ENCODE measurements at places on chromosomes 5 and 9.

GRCh38 chr9:137270929-137271695, 6.4 kb upstream of the TOR4A start:
- peak; percentile 56 for DNase-seq

DNA sequence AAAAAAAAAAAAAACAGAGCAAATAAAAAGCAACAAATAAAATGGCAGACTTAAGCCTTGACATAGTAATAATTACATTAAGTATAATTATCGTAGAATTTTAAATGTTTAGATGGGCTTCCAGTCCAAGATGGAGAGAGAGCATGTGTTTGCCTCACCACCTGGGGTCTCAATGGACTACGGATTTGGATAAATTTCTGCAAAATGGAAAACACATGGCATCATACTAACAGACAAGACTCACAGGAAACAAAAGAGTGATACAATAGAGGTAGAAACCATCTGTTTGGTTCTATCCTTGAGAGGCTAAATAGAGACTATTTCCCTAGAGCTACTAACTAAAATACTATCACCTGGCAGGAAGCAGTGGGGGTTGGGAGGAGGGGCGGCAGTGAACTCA, 144.3 kb downstream of the MUSK start:
- DNase-seq = no peak

- no peak for DNase-seq
Measured at GRCh38 chr5:37724395-37725125, 115.3 kb downstream of the GDNF start.

DNA sequence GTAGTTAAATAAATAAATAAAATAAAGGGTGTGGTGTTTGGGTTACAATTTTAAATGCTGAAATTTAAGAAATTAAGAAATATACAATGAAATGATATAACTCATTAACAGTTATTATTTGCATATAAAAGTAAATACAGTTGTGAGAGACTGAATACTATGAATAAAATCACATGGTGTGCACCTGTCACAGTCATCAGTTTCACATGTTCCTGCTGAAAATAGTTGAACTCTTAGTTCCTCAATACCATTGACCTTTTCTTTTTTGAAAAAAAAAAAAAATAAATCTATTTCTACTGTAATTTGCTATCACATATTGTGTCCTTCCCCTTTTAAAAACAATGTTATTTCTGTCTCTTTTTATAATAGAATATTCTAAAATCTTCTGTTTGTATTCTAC, 130.9 kb upstream of the CHD1 start:
- DNase-seq = no peak

DNA sequence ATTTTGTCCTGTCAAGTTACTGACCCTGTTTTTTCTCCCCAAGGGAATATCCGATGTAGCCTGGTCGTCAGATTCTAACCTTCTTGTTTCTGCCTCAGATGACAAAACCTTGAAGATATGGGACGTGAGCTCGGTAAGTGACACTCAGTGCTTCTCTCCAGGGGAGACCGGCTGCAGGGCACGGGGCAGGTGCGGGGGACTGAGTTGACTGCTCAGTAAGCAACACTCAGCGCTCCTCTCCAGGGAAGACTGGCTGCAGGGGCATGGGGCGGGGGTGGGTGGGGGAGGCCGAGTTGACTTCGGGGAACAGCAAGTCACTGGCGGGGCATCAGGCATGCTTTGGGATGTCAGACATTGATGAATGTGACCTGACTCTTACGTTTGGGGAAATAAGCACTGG, 6.0 kb downstream of the WDR5 start:
- DNase-seq = no peak

GRCh38 chr9:114291886-114292590, 30.9 kb upstream of the ORM1 start:
- DNase-seq = peak; percentile 23

DNA sequence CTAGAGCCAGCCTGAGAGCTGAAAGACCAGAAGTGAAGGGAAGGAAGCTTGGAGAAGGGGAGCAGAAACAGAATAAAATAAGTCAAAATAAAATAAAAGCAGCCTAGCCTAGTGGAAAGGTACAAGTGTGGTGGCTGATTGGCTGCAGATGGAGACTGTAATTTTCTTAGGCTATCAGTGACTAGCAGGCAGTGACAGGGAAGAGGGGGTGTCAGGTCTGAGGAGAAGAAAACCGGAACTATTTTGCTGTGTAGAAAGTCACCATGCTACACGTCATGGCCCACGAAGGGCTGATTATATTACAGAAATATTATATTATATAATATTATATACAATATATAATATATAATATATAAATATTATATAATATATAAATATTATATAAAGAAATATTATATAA, 98.1 kb upstream of the TAF11L2 start:
- DNase-seq = no peak

- DNase-seq = no peak
Measured at GRCh38 chr5:116420540-116420939, 154.1 kb downstream of the SEMA6A start.

GRCh38 chr5:76250463-76250862, 152.6 kb upstream of the IQGAP2 start:
- no peak for DNase-seq

- no peak for DNase-seq
Measured at GRCh38 chr5:652773-653350, 40.3 kb downstream of the TPPP start.

GRCh38 chr5:58025809-58026208, 434.1 kb downstream of the PLK2 start:
- no peak for DNase-seq

DNA sequence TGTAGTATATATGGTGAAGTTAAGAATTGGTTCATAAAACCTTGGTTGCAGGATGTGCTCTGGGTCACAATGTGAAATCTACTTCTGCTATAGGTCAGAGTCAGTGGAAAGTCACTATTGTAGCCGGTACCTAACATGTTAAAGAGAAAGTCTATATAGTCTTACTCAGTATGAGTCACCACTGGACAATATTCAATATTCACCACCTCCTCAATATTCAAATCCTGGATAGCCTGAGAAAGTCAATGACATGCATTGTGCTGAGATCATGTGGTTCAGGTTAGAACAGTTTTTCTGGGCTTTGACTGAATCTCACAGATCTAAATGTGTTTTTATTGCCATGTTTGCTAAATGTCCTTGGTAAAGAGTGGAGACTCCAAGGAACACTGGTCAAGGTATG, 108.8 kb downstream of the HMHB1 start:
- DNase-seq = no peak

- no peak for DNase-seq
Measured at GRCh38 chr5:41219658-41220269, 6.4 kb upstream of the C6 start.

GRCh38 chr5:81297531-81297930, 3.9 kb upstream of the ZCCHC9 start:
- DNase-seq = no peak

- DNase-seq = no peak
Measured at GRCh38 chr5:120638449-120638848, 174.3 kb downstream of the PRR16 start.

DNA sequence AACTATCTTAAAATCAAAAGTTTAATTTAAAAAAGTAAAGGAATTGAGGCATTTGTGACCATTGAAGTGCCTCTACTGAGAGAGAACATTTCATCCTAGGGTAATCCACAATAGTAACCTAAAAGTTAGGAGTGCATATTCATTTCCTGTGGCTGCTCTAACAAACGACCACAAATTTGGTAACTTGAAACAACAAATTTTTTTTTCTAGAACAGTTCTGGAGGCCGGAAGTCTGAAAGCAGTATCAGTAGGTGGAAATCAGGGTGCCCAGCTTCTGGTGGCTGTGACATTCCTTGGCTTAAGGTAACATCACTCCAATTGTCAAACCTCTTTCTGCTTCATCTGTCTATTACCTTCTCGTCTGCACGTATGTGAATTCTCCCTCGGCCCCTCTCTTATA, 67.1 kb upstream of the SSBP2 start:
- DNase-seq = no peak

GRCh38 chr9:94909250-94909894, 182.9 kb downstream of the AOPEP start:
- DNase-seq = no peak

DNA sequence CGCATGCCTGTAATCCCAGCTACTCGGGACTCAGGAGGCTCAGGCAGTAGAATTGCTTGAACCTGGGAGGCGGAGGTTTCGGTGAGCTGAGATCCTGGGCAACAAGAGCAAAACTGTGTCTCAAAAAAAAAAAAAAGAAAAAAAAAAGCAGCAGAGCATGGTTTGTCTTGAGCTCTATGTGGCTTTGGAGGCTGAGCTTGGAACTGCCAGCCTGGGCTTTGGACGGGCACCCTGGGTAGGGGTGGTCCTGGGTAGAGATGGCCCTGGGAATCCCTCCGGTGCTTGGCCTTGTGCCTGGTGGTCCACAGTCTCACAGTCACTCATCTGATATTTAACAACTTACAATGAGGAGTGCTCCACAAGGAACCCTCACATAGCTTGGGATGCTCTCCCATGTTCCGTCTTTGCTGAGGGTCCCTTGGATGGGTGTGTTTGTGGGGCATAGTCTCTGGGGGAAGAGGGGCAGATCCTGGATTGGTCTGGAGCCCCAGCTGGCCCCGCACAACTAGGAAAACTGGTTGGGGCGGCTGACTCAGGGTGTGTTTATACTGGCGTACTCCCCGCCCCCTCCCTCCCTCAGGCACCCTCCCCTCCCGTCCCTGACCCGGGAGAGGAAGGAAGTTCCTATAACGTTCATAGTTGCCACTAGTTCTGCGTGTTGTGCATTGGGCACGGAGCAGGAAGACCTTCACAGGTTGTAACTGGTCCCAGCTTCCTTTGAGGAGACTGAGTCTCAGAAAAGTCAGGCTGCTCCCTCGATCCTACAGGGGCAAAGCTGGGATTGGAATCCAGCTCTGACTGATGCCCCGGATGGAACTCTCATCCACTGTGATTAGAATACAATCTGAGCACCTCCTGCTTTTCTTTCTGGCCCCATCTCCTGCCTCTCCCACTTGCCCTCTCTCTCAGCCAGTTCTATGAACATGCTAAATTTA, 11.2 kb downstream of the IER5L start:
- peak; percentile 89 for DNase-seq

- DNase-seq = no peak
Measured at GRCh38 chr5:124662181-124662781, 84.2 kb downstream of the ZNF608 start.

DNA sequence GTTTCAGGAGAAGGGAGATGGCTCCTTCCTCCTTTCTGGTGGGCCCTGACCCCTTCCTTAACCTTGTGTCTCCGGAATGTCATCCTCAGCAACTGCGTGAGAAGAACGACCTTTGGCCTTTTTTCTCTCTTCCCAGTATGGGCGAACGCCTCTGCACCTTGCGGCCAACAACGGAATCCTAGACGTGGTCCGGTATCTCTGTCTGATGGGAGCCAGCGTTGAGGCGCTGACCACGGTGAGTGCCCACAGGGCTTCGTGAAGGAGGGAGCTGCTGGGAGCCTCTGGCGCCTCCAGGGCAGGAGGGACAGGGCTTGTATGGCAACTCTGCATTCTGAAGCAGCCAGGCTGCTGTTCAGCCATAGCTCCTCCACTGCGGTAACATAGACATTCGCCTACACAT, 68.0 kb upstream of the CTSL start:
- DNase-seq = no peak

GRCh38 chr5:159203351-159203750, 6.0 kb downstream of the RNF145 start:
- no peak for DNase-seq

- DNase-seq = no peak
Measured at GRCh38 chr9:123679330-123679987, 250.5 kb downstream of the DENND1A start.

GRCh38 chr5:150131978-150132694, 23.5 kb downstream of the PDGFRB start:
- DNase-seq = no peak

- no peak for DNase-seq
Measured at GRCh38 chr5:68074633-68075032, 140.9 kb upstream of the PIK3R1 start.

GRCh38 chr5:96293966-96294883, 138.8 kb downstream of the PCSK1 start:
- DNase-seq = no peak

GRCh38 chr5:157362502-157362901, 96.6 kb downstream of the CYFIP2 start:
- DNase-seq = no peak

DNA sequence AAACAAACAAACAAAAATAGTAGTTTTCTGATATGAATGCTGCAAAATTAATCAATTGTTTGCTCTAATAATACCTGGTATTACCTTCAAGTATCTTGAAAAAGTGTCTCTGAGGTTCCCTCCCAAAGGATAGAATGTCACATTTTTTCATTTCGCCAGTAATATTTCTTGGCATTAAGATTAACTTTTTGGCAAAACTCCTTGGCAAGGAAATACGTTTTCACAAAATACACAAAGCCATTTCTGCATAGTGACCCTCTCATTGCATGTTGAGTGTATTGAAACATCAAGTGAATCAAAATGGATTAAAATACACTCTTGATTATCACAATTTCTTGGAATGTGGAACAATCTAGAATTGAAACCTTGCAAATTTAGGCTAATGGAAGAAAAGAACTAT, 230.5 kb downstream of the ATPSCKMT start:
- DNase-seq = no peak

DNA sequence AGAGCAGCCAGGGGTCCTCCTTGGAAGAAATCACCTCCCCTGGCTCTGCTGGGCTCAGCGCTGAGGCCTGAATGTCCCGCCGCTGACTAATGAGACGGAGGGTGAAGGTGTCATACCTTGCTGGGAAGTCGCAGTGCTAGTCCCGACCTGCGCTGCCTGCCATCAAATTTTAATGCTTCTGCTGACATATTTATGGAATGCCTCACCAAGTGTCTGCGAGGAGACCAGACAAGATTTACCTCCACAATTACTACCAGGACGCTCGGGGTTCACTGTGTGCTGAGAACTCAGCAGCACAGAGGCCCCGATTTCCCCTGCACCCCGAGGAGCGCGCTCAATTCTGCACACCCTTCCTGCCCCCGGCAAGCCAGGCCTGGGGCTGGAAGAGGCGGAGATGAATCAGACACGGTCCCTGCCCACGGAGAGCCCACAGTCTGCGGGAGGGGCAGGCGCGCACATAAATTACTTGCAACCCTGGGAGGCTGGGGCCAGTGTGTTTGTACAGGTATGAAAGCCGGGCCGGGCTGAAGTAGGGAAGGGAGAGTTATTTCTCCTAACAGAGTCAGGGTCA, 175.2 kb downstream of the PAX5 start:
- peak; percentile 69 for DNase-seq

DNA sequence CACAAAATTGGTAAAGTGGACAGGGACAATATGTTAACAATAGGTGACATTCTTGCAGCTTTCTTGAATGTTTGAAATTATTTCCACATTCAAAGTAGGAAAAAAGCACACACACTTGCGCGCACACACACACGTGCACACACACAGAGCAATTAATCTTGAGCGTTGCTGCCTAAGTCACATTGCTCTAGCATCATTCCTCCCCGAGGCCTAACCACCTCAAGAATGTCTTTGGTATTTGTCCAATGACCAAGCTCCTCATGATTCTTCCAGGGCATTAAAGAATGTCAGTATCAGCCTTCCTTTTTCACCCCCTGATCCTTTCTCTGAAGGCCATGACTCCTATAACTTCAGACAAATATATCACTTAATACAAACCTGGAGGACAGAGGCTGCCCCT, 198.1 kb downstream of the NPR3 start:
- no peak for DNase-seq

- DNase-seq = no peak
Measured at GRCh38 chr5:109833946-109834345, 144.2 kb downstream of the MAN2A1 start.

Data from RWPE2 (cell line).